ENCODE measurements at places on chromosomes 11 and 22. TPM values are rescaled to one million over a fixed set of nuclear protein-coding genes. Genes with fewer than 3 reads are reported as not detected.

GRCh38 chr11:120546312-120547205 is 35.0 kb downstream of the GRIK4 start:
- DNase-seq: no peak

GRCh38 chr11:134260503-134260902 is 7.1 kb downstream of the ACAD8 start:
- DNase-seq: no peak

- DNase-seq: no peak
These were observed 211.6 kb upstream of the SESN3 start for GRCh38 chr11:95442531-95443050.

GRCh38 chr11:32172848-32173834 is 82.3 kb downstream of the RCN1 start:
- DNase-seq: peak; percentile 27

DNA sequence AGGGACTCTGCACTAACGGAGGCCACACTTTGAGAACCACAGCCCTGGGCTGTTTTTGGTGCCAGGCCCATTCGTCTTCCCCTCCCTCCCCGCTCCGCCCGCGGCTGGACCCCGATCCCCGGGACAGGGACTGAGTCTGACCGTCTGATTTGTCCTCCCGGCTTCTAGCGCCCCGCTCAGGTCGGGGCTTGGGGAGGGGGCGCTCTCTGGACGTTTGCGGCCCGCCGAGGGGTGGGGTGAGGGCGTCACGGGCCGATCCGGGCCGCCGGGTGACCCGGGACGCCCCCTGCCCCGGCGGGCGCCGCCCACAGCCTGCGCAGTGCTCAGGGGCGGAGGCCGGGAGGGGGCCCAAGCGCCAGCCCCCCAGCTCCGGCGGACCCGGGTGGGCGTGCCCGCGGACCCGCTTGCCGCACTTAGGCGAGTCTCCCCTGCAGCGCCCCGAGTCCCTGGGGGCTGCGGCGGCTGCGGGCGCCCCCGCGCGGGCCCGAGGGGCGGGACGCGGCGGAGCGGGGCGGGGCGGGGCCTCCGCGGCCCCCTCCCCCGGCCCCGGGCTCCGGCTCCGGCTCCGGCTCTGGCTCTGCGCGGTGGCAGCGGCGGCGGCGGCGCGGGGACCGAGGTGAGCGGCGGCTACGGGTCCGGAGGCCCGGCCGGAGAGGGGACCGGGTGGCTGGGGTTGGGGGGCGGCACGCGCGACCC is 33.7 kb upstream of the PRR5 start:
- DNase-seq: peak; percentile 34

GRCh38 chr22:33013531-33014162 is 44.5 kb downstream of the SYN3 start:
- no peak for DNase-seq

- DNase-seq: no peak
These were observed 19.0 kb downstream of the WT1 start for GRCh38 chr11:32416301-32416700.

DNA sequence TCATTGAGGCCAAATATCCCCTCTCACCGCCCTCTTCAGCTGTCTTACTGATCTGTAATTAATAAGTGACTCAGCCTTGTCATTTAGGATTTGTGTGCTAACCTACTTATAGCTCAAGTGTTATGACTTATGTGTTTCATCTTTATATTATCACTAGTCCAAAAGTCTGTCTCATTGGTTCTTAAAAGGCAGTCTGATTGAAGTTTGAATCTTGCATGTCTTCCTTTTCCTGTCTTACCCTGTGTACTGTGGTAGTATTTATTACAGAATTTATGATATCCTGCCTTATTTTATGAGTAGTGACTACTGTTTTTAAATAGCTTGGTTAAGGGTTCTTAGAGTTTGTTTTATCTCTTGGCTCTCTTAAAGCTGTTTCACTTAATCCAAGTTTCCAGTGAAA is 6.3 kb downstream of the DEPDC7 start:
- DNase-seq: no peak

- no peak for DNase-seq
These were observed 102.8 kb downstream of the ARHGAP32 start for GRCh38 chr11:129089279-129089678.

GRCh38 chr11:66858186-66858938 is 1.5 kb downstream of the LRFN4 start:
- no peak for DNase-seq

GRCh38 chr11:134978388-134979088 is 566.5 kb upstream of the B3GAT1 start:
- DNase-seq: no peak

GRCh38 chr11:47466201-47466600 is 17.3 kb upstream of the RAPSN start:
- no peak for DNase-seq

- DNase-seq: peak; percentile 10
These were observed 2.7 kb downstream of the SIK3 start for GRCh38 chr11:117095284-117096161.

DNA sequence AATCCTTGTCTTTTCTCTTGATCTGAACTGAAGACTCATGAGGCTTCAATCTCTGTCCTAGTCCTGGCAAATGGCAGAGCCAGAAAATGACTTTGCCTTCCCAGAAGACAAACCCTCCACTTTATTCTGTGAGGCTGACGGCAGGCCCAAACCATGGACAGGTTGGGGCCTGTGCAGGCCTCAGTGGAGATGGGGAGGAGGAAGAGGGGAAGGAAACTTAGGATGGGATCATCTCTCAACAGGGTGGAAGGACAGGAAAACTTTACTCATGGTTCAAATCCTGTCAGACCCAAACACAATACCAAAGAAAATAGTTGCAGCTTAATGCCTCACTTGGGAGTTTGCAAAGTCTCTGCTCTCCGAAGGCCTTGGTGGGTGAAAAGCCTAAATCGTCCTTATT is 9.8 kb downstream of the RPL27A start:
- no peak for DNase-seq

- no peak for DNase-seq
These were observed 5.2 kb downstream of the TMEM134 start for GRCh38 chr11:67463680-67464410.

DNA sequence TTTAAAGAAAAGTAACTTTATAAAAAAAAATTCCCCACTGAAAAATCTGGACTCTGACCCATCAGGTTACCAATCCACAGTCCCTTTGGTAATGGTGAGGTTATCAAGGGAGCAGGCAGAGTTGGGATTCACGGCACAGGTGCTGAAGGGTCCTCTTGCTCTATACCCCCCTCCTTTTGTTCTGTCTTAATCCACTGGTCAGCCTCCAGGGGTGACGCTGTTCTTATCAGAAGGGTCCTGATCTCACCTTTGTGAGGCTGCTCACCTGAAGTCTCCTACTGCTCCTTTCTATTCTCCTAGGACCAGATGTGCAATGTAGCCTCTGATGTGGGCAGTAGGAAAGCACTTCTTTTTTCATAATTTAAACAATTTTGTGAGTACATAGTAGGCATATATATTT is 80.6 kb upstream of the E2F8 start:
- DNase-seq: no peak

- DNase-seq: no peak
These were observed 14.9 kb upstream of the ADA2 start for GRCh38 chr22:17234144-17234623.

- no peak for DNase-seq
These were observed 2.7 kb upstream of the PLXNB2 start for GRCh38 chr22:50310031-50310722.

DNA sequence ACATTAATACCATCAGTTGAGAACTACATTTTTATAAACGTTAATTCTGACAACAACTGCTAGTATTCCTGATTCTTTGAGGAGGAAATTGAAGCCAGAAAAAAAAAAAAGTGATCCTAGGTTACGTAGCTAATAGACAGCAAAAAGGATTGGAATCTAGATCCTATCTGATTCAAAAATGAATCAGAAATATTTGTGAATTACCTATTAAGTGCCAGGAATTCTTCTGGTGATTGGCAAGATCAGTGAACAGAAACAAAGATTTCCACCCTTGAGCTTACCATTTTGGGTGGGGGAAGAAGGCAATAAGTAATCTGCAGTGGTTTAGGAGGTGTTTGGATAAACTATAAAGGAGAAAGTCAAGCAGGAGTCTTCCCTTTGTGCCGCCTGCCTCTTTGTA is 63.9 kb upstream of the LARGE1 start:
- DNase-seq: no peak

GRCh38 chr22:32746732-32747131 is 54.8 kb upstream of the TIMP3 start:
- no peak for DNase-seq

- no peak for DNase-seq
These were observed 10.1 kb downstream of the XKR3 start for GRCh38 chr22:16815073-16815472.

DNA sequence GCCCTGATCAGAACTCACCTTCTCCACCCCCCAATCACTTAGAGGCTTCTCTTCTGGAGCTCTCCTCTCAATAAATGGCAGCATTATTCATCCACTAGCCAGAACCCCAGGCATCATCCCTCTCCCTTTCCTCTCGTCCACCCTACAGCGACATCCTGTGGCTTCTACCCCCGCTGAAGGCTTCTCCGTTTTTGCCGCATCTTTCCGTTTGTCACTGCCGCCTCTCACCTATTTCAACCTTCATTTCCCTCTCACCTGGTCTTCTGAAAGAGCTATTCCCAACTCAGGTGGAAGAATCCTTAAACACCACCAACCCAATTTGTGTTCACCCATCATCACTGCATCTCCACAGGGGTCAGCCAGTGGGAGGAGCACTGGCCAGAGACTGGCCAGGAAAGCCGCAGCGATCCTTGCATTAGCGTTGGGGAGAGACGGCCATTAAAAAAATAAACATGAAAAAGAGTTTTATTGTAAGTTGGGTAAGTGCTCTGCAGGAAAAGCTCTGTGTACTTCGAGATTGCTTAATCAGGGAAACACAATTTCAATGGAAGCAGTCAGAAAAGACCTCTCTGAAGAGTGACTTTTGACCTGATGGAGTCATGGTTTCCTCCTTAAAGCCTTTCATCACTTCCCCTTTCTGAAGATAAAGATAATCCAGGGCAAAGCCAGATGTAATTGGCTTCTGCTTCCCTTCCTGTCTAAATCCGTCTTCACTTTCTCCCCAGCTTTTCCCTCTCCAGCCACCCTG is 36.7 kb downstream of the SPATA19 start:
- no peak for DNase-seq

- DNase-seq: no peak
These were observed 17.7 kb upstream of the TUB start for GRCh38 chr11:8063324-8063723.

DNA sequence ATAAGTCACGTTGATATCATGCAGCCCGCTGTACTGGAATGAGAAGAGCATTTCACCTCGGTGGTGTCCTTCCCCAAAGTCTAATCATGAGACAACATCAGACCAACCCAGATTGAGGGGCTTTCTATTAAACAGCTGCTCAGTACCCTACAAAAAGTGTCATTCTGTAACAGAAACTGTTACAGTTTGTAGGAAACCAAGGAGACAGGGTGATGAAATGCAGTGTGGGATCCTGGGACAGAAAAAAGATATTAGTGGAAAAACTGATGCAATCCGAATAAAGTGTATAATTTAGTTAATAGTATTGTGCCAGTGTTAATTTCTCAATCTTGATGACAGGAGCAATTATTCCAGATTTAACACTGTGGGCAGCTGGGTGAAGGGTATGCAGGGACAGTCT is 128.0 kb downstream of the MICAL2 start:
- DNase-seq: no peak

- no peak for DNase-seq
These were observed 50.3 kb upstream of the TTLL12 start for GRCh38 chr22:43237280-43237679.

DNA sequence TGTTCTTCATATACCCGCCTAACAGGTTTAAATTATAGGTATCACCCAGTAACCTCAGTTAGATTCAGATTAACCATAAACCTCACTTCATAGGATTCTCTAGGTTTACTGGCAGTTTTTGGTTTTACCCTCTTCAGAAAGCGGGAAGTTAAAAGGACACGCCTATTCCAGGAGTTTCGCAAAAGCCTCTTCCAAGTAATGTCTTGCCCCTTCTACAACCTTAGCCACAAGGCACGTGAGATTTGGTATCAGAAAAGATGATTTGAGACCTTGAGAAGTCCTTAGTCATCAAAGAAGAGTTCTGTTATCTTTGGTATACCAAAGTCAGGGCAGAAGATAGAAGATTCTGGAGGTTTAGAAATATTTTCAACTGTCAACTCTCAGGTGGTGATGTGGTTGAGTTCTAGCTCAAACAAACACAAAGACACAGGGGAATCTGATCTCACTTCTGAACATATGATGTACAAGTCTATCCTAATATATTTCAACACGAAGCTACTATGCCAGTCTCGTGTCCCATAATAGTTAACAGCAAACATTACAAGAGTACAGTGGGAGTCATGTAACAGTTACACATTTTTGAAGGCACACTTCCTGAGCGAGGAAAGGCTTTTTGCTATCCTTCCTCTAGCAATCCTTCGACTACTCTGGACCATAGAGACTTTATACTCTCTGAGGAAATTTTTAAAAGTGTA is 103.5 kb downstream of the USP35 start:
- DNase-seq: peak; percentile 72

DNA sequence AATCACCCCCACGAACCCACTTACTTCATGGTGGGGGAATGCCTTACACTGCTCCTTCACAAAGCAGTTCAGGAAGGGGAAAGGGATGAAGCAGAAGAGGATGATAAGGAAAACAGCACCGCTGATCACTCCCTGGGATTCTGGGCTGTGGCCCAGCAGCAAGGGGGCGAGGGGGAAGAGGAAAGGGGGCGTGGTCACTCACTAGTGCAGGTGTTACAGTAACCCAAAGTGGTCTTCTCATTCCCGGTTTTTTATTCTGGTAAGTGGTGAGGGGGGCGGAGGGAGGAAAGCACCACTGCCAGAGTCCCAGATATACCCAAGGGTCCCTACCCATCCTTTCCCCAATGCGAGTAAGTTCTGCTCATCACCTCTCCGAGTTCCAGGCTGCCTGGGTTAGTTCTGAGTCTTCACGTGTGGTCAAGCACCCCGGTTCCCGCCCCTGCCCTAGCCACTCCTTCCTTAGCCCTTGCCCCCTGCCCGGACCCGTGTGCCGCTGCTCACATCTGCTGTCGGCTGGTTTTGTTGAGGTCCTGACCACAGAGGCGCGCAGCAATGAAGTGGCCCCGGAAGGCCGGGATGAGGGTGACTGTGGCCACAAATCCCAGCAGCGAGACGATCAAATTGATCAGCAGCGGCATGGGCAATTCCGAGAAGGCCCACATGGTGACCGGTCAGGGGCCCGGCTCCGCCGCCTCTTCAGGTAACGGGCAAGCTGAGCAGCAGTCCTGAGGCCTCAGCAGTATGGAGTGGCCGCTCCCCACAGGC is 477 bp downstream of the DPAGT1 start:
- peak; percentile 35 for DNase-seq

- DNase-seq: no peak
These were observed 18.0 kb downstream of the PTDSS2 start for GRCh38 chr11:468036-468435.

GRCh38 chr11:47325271-47326041 is 27.0 kb downstream of the MYBPC3 start:
- no peak for DNase-seq

The AQP11 gene
- total RNA-seq: 0.20 TPM

The KCNQ1 gene
- total RNA-seq: 24.3 TPM

The PGM2L1 gene
- 8.4 TPM for total RNA-seq

The CPSF7 gene
- 106 TPM for total RNA-seq

The OR6Q1 gene
- total RNA-seq: not detected

The MFNG gene
- total RNA-seq: 219 TPM

The GVQW3 gene
- 5.5 TPM for total RNA-seq

The ZNRF3 gene
- 0.72 TPM for total RNA-seq

The FGF4 gene
- total RNA-seq: not detected

The SLCO2B1 gene
- total RNA-seq: 0.37 TPM

The MUC5AC gene
- total RNA-seq: not detected

Measured in activated CD4-positive, alpha-beta T cell treated with anti-CD3 and anti-CD28 coated beads, Interleukin-2, amount 10 ng/mL, durations not matched to agents 7 days and 5 days (primary cell).